GM03348 (cell line): ENCODE measurements at places on chromosomes 4 and X.

DNA sequence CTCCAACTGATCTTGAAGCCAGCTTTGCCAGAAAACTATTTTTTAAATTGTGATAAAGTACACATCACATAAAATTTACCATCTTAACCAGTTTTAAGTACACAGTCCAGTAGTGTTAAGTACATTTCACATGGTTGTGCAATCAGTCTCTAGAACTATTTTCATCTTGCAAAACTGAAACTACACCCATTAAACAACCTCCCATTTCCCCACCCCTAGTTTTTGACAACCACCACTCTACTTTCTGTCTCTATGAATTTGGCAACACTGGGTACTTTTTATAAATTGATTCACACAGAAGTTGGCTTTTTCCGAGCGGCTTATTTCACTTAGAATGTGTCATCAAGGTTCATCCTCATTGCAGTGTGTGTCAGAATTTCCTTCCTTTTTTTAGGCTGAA, 31.0 kb downstream of the TRPC5 start:
- no peak for DNase-seq

DNA sequence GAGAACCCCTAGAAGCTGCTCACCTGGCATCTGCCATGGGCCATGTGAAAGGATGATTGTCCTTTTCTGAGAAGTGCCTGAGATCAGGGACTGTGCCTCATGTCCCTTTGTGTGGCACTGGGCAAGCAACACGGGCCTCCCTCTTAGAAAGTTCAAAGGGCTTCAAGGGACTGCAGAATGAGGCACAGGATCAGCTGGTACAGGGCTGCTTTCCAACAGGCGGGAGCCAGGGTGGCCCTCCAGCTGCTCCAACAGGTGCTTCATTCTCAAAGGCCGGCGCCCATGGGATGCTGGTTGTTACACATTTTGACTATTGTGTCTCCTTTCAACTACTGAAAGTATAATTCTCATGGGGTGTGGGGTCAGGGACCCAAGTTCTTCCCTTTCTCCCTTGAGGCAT, 114.7 kb downstream of the ENPP6 start:
- no peak for DNase-seq

- DNase-seq = peak; percentile 66
Observed at GRCh38 chrX:150155436-150156035, 207.6 kb upstream of the MAMLD1 start.

- no peak for DNase-seq
Observed at GRCh38 chrX:26352891-26353430, 137.0 kb downstream of the MAGEB5 start.

DNA sequence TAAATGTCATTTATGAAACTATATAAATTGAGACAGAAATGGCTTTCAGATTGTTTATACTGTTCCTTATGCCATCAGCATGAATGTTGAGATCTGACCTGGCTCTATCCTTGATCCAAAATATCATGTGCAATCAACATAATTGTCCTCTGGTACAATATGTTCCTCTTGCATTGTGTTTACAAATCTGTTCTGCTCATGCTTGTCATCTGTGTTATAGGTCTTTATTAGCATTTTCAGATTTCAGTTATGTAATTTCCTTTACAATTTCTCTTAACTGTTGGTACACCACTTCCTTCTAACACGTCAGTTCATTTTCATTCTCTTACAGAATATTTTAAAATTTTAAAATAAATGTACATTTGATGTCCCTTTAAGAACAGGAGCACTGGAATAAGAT, 1.6 kb downstream of the HPGD start:
- no peak for DNase-seq

DNA sequence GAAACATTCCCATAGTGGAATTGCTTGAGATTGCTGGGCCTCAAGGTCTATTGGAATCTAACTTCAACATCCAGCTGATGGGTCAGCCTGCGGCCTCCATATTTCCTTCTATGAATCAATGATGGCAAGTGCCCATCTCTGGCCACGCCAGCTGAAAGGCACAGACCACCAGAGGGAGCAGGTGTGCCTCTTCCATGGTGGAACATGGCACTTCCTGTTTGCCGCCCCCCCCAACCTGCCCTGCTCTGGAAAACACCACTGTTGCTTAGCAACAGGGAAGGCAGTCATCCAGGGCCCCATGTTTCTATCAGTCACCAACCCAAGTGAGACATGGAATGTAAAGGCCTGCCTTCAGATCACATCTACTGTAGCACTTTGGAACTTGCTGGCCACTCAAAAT, 11.6 kb downstream of the PAGE4 start:
- peak; percentile 9 for DNase-seq

GRCh38 chr4:85884251-85884650, 409.3 kb downstream of the ARHGAP24 start:
- no peak for DNase-seq

DNA sequence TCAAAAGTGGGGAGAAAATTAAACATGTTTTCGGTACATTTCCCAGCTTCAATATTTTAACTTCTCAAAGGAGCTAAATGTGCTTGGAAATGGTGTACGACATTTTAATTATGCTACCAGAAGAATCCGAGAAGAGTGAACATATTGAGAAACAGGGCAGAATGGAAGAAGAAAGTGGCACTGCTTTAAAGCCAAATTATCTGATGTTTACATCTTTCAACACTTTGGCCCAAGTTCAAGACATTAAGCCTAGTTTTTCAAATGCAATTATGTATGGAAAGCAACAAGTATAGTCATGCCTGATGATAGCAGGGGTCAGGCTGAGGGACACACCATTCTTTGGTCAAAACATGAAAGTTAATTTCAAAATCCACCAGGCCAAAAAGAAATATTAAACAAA, 577.9 kb upstream of the ZFP42 start:
- no peak for DNase-seq

DNA sequence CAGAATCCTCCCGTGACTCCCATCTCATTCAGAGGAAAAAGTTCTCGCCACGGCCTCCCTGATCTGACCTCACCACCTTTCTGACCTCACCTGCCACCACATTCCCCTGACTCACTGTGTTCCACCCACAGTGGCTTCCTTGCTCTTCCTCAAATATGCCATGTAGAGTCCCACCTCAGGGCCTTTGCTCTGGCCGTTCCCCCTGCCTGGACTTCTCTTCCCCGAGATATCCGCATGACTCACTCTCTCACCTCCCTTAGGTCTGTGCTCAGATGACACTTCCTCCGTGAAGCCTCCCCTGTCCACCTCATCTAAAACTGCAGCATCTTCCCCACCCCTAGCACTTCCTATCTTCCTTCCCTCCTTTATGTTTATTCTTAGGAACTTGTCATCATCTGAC, 7.2 kb upstream of the TSPYL2 start:
- no peak for DNase-seq

DNA sequence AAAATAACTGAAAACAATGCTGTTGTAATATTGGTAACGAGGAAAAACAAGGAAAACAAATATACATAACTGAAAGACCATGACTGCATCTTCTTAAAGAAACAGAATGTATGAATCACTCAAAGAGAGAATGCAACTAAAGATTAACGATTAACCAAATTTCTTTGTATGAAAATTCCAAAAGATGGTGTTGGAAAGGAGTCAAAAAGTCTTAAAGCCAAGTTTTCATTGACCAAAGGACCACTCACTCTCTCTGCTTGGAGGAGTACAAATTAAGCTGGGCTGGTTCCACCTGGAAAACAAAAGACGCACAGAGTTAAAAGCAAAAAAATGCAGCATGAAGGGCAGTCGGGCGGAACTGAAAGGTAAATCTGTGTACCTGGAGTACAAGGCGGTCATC, 1.8 kb downstream of the DCAF12L1 start:
- no peak for DNase-seq

DNA sequence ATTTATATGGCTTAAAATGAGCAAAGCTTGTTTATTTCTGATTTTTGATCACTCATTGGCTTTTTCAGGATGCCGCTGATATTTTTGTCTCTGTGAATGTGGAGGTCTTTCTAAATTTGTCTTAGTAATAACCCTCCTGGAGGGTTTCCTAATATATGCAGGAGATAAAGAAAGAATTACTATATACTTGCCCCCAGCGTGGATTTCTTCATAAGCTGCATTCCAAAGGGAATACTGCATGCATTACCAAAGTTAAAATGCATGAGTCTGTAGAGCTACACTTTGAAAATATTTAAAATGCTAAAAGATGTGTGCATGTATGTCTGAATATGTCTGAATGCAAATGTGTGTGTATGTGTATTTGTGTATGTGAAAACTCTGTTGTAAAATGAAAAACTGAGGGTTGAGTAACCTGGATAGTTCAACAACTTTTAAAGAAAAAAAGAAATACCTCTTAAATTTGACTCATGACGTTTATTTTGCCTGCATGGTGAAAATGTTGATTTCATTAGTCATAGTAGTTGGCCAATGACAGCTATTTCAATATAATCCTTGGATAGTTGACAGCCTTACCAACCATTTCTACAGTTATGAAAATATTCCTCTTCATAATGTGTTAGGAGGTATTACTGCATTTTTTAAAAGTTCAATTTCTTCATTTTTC, 113.2 kb upstream of the ZNF827 start:
- DNase-seq = peak; percentile 54

DNA sequence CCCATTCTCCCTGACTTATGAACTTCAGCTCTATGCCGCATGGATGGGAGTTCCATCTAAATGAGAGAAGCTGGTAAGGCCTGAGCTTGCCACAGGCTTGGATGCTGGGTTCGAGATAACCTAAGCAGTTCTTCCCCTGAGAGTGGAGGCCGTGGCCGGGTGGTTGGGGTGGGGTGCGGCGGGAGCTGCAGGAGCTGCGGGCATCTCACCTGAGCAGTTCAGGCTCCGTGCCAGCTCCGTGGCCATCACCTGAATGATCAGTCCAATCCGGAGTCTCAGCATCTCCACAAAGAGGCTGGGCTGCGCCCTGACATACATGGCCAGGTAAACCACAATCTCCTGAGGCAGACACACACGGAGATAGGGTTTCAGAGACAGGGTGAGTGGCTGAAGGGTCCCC, 77.6 kb downstream of the PHKA2 start:
- no peak for DNase-seq

- DNase-seq = peak; percentile 43
Observed at GRCh38 chr4:110091434-110092140, 106.8 kb downstream of the ELOVL6 start.

DNA sequence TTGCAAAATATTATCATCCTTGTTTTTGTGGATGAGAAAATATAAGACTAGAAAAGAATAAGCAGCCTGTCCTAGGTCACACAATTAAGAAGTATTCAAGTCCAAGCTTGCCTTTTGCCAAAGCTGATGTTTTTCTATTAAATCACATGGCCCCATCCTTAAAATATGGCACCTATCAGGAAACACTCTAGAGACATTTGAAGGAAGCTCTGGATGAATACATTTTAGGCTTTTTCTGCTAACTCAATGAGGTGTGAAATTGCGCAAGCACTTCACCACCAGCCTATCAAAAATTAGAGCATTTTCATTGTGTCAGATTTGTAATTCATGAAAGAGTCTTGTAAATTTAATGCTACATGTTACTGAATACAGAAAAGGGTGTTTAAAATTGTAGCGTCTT, 251.1 kb upstream of the MAD2L1 start:
- DNase-seq = no peak

- DNase-seq = no peak
Observed at GRCh38 chr4:90840828-90841227, 713.6 kb downstream of the CCSER1 start.

DNA sequence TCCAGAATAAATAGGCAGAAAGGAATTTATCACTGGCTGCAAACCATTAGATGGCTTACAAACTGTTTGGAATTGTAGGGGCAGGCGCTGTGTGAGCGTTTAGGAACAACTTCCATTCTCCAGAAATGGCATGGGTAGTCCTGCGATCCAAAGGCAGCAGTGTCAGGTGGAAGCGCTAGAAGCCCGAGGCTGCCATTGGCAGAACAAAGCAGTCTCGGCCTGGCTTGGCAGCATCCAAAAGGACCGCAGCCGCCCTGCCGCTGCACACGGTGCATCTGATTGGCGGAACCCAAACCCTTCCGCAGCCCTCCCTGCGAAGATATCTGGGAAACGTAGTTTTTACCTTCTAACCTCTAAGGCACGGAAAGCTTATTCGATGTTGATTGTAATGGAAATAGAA, 23.6 kb upstream of the YTHDC1 start:
- peak; percentile 90 for DNase-seq

- DNase-seq = peak; percentile 5
Observed at GRCh38 chrX:150897421-150898320, 797 bp downstream of the CD99L2 start.

GRCh38 chrX:1502241-1502640, 34.7 kb downstream of the P2RY8 start:
- no peak for DNase-seq

DNA sequence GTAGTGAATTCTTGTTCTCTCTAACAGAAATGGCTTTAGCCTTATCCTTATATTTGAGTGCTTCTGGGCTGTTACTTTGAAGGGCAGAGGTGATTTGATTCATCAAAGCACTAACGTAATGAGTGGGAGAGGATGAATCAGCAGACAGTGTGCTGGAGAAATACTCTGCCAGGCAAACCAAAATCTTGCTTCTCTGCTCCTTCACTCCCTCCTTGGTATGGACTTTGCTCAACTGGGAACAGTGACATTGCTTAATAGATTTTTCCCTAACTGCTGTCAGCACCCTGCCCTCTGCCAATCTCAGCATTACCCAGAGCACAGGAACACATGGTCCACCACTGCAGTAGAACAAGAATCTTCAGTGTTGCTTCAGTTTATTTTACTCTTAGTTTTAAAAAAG, 56.0 kb downstream of the PDLIM5 start:
- peak; percentile 77 for DNase-seq

GRCh38 chr4:152458801-152459302, 77.0 kb downstream of the FBXW7 start:
- no peak for DNase-seq

DNA sequence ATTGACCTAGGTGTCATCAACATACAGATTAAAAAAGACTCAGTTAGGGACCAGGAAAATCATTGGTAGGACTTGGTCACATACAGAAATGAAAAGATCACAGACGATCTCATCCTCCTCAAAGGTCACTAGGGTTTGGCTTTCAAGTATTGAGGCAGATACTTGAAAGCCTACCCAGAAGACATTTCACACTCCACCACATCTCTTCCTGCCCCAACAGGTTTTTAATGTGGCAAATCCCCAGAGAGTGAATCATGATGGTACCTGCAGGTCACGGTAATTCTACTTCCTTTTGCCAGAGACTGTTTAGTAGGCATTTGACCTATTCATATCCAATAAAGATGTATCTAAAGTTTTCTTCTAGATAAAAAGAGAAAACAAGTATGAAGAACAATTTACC, 44.1 kb downstream of the INPP4B start:
- no peak for DNase-seq

- DNase-seq = no peak
Observed at GRCh38 chr4:109414938-109415337, 18.7 kb upstream of the SEC24B start.

GRCh38 chr4:88446124-88446523, 10.8 kb upstream of the HERC5 start:
- no peak for DNase-seq

- DNase-seq = no peak
Observed at GRCh38 chr4:9847968-9848748, 66.7 kb downstream of the DRD5 start.

DNA sequence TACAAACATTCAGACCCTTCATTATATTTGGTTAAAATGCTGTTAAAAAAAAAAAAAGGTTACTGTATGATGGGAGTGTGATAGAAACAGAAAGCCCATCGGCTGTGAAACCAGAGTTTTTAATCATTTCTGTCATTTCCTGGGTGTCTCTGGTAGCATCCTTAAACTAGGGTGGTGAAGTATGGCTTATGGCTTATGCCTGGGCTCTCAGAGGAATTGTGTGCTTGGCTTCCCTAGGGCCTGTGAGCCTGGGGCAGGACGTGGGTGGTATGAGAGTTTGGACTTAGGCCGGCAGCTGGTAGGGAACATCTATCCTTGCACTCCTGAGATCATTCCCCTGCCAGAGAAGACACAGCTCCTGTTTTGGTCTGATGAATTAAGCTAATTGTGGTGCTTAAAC, 52.2 kb downstream of the DCUN1D4 start:
- DNase-seq = no peak
